Osteoblast (primary cell): ENCODE measurements at places on chromosomes 13 and 19. TPM values are rescaled to one million over a fixed set of nuclear protein-coding genes. Genes with fewer than 3 reads are reported as not detected.

DNA sequence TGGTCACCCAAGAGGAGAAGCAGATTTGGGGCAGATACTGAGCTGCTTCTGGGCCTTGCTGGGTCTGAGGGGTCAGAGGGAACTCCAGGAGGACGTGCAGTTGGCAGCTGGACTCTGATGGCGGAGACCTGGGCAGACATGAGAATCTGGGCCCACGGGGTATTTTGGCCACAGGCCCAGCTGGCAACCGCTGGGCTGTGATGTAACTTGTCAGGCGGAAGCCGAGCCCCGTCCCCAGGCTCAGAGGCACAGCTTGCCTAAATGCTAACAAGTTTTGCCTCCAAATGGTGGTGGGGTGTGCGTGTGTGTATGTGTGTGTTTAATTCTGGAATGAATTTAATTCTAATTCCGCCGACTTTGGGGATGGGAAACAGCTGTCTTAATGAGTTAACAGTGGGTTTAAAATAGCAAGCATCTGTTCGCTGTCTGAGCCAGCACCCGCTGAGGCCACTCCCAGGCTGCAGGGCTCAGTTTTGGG lies 11.6 kb downstream of the ZNRF4 start:
- no peak for DNase-seq

- no peak for DNase-seq
These were observed 30.7 kb downstream of the HTR2A start for GRCh38 chr13:46866150-46866549.

GRCh38 chr13:73754727-73755292 lies 379.4 kb downstream of the KLF12 start:
- DNase-seq: peak; percentile 19

DNA sequence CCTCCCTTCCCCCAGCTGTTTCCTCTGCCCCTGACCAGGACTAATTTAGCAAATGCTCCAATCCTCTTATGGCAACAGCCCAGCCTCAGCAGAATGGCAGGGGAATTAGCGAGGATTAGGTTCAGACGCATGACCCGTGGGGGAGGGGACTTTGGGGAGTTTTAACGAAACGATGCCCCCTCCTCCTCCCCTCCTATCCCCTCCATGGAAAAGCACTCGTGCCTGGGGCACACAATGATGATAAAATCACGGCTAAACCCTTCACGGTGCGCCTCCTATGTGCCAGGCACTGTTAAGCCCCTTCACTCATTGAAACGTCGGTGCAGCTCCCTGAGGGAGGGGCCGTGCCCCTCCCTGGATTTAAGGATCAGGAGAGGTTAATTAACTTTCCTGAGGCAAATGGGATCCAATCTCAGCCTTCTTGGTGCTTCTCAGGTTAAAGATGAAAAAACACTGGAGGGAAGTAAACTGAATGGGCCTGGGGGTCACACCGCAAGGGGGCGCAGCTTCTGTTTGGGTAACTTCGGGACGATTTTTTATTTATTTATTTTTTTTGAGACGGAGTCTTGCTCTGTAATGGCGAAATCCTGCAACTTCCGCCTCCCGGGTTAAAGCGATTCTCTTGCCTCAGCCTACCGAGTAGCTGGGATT lies 10.1 kb upstream of the TPRX2 start:
- no peak for DNase-seq

- no peak for DNase-seq
These were observed 48.2 kb upstream of the GPR183 start for GRCh38 chr13:99355267-99356011.

DNA sequence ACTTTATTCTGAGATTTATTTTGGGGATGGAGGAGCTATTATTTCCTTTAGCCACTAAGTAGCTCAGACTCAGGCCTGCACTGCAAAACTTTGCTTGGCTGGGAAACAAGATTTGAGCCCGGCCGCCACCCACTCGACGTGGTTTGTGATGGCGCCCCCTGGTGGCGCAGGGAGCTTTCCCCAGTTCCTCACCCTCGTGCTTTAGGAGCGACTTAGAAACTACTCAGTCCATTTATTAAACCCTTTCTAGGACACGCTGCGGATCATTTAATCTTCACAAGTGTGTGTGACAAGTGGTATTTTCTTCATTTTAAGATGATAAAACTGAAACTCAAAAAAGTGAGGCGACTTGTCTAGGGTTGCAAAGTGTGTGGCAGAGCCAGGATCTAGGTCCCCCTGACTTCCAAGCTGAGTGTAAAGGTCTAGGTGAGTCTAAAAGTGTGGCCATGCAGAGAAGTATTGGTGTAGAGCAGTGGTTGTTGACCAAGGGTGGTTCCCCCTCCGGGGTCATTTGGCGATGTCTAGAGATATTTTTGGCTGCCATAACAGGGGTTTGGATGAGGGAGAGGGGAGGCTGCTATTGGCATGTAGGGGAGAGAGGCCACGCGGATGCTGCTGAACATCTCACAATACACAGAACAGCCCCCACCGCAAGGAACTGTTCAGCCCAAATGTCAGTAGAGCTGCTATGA lies 2.2 kb downstream of the CXCL17 start:
- peak; percentile 86 for DNase-seq

Gene ZNF737
- 9.8 and 14.7 TPM in 2 replicates for total RNA-seq

Gene PPP5C
- 34.8 and 36.6 TPM in 2 replicates for total RNA-seq

Gene TEX26
- total RNA-seq: not detected in 2 replicates

Gene LILRB2
- not detected in 2 replicates for total RNA-seq
